Stimulated activated CD4-positive, alpha-beta T cell treated with anti-CD3 and anti-CD28 coated beads, Interleukin-4, amount 100 ng/mL, for 1 hour (primary cell): ENCODE measurements at places on chromosomes 7 and 10.

GRCh38 chr7:2273866-2274265, 31.8 kb downstream of the NUDT1 start:
- no peak for DNase-seq

GRCh38 chr7:157873664-157874063, 536.9 kb downstream of the DNAJB6 start:
- no peak for DNase-seq

GRCh38 chr7:129677796-129678195, 66.3 kb downstream of the NRF1 start:
- DNase-seq: no peak

DNA sequence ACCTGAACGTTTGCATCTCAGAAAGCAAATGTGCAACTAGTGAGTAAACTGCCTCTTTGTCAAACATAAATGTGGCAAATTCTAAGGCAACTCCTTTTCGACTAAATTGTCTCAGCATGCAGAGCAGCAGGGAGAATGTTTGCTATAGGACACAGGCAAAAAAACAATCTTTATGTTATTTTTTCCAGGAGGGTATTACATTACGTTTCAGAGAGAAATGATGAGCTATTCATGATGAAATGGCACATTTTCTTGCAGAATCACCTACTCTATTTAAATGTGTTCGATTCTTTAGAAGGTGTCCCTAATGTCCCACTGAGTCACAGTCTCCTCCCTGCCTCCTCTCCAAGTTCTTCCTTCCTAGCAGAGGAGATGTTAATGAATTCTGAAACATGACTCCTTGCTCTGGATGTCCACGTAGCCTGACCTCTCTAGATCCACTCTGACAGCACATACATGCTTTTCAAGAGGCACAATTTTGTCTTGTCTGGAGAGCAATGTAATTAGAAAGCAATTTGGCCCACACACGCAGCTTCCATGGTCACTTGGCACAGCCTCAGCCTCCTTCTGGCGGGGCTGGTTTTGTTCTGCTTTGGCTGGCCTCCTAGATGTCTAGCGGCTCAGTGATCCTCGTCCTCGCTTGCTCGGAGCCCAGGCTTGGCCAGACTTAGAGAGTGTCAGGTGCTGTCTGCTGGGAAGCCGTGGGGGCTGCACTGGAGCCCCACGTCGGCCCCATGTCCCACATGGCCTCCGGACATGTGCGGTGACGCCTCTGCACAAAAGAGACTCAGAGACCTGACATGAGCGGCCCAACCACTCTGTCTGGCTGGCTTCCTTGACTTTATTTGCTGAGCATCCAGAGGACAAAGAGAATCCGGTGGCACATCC, 125.7 kb upstream of the ZNF438 start:
- no peak for DNase-seq

GRCh38 chr10:14736600-14737081, 38.1 kb downstream of the FAM107B start:
- DNase-seq: no peak

GRCh38 chr7:94303695-94304094, 91.0 kb upstream of the COL1A2 start:
- no peak for DNase-seq

DNA sequence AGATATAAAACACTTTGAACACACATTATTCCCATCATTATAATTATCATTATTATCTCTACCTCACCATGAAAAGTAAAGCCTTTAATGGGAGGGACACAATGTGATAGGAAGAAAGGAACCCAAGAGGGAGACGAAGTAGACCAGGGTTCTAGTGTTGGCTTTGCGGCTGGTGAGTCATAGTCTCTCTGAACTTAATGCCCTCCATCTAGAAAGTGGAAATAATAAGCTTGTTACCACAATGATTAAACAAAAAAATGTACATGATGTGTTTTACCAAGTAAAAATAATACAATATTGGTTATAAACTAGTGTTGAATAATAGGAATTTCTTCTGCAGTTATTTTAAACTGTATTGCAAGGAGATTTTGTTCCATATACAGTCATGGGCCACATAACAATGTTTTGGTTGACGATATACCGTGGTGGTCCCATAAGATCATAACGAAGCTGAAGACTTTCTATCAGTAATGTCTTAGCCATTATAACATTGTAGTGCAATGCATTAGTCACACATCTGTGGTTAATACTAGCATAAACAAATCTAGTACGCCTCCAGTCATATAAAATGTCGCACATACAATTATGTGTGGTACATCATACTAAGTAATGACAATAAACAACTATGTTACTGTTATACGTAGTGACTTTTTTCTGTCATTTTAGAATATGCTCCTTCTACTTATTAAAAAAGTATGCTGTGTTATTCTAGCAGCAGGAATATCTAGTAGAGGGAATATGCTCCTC, 450.6 kb upstream of the SORCS1 start:
- no peak for DNase-seq

GRCh38 chr10:107966826-107967225, 802.3 kb upstream of the SORCS1 start:
- DNase-seq: no peak

DNA sequence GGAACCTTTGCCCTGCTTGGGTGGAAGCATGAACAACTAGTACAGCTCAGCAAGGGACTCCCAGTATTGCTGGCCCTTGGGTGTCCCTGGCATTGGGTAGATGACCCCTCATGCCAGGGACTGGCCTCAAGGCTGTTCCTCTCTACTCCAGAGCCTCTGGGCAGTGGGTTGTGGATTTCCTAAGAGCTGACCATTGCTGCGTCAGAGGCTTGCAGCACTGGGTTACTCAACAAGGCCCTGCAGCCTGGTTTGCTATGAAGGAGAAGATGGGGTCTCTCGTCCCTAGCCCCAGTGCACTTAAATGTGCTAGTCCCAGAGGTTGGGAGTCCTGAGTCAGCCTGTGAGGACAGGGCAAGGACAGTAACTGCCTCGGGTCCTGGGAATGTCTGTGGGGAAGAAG, 2.5 kb downstream of the VSIR start:
- no peak for DNase-seq

GRCh38 chr7:127478024-127478355, 85.5 kb upstream of the ZNF800 start:
- no peak for DNase-seq

- no peak for DNase-seq
These were observed 93.2 kb downstream of the CFTR start for GRCh38 chr7:117572856-117573620.

- DNase-seq: no peak
These were observed 66.5 kb downstream of the DGKB start for GRCh38 chr7:14836006-14836405.

DNA sequence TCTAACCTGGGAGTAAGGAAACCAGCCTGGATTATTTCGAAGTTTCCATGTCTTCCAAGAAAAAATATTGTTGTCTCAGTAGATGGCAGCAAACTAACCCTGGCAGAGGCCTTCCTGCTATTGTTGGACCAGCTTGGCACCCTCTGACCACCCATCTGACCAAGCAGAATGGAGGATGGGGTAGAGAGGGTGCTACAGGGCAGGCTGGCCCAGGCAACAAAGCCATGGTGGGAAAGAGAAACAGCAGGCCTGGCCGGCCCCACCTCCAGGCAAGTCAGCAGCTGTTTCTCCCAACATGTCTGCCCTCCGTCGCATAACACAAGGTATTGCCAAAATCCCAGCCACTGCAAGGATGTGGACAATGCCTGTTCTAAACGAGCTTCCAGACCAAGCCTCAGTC, 95.0 kb downstream of the FAM53B start:
- DNase-seq: no peak

GRCh38 chr10:77715088-77715487, 77.5 kb upstream of the KCNMA1 start:
- DNase-seq: no peak

- no peak for DNase-seq
These were observed 62.9 kb downstream of the SLC29A4 start for GRCh38 chr7:5345671-5346070.

GRCh38 chr7:80830584-80831285, 88.1 kb downstream of the SEMA3C start:
- DNase-seq: no peak

GRCh38 chr7:43431020-43431595, 151.8 kb upstream of the STK17A start:
- no peak for DNase-seq

DNA sequence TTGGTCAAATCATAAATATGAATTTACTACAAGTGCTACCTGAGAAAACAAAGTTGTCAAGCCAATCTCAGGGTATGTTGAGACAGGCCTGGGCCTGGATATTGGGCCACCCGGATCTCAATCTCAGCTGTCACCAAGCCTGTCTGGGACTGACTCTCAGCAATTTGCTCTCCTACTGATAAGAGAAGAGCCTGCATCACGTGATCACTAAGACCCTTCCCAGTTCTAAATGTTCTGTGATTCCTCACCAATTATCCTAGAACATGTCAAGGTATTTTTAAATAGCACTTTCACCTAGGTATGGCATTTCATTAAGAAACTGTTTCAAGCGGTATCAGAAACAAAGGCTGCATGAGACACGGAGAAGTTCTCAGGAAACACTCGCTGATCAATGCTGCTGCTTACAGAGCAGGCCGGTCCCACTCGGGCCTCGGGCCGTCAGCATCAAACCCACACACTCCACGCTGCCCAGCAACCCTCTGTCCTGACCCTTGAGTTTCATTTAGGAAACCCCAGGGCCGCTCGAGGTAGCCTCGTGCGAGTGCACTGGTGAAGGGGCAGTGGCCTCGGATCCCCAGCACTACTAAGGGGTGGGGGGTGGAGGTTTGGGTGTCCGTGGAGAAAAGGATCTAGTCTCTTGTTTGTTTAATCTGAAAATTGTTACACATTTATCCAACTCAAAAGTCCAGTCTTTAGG, 4.1 kb downstream of the KLF6 start:
- no peak for DNase-seq

DNA sequence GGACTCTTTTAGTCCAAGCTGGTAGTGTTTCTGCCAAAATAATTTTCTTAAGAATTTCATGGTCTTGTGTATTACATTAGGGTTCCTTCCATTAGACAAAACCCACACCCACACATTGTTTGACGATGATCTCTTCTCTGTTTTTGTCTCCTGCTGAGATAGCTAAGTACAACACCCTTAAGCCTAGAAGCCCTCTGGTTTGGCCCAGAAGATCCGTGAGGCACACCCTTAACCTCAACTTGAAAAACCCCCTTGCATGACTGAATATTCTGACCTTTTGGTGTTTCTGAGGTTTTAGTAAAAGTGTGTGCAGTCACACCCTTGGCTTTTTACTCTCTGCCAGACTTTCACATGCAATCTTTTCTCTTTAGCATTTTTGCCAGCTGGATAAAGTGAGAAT, 29.3 kb upstream of the ERCC6 start:
- DNase-seq: no peak

DNA sequence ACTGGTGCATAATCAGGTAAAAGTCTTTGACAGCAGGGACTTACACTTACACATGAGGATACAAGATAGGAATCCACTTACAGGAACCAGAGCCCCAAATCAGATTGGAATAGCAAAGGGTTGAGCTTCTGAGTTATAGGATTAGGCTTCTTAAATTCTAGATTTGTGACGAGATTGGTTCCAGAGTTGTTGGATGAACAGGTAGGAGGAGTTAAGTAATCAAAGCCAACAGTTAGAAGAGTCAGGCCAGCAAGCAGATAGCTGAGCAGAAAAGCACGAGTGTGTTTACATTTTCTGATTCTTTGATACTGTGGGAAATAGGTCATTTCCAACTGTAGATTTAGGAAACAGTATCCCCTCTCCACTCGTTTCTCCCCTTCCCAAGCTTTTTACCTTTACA, 167.0 kb downstream of the MDFIC start:
- DNase-seq: no peak

- DNase-seq: no peak
These were observed 3.7 kb downstream of the PLPP4 start for GRCh38 chr10:120460776-120461175.

- no peak for DNase-seq
These were observed 1.7 kb downstream of the DPY19L1 start for GRCh38 chr7:35035511-35035961.

DNA sequence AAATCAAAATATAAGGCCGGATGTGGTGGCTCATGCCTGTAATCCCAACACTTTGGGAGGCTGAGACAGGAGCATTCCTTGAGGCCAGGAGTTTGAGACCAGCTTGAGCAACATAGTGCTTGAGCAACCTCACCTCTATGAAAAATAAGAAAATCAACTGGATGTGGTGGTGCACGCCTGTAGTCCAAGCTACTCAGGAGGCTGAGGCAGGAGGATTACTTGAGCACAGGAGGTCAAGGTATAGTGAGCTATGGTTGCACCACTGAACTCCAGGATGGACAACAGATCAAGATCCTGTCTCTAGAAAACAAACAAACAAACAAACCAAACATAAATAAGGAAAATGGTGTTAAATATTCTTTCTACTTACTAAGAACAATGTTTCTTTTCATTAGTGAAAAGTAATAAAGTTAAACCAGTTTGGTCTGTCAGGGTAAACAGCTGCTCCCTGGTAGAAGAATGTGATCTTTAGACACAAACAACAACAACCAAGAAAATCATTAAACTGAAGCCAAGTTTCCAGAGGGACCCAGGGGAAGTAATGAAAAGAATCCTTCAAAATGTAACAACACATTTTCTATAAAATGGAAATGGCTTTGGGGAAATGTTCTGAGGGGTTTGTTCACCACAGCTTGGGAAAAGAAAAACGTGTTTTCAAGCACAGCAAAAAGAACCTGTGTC, 17.5 kb upstream of the BAG3 start:
- DNase-seq: no peak

- DNase-seq: no peak
These were observed 52.0 kb upstream of the NPTX2 start for GRCh38 chr7:98565103-98565502.

DNA sequence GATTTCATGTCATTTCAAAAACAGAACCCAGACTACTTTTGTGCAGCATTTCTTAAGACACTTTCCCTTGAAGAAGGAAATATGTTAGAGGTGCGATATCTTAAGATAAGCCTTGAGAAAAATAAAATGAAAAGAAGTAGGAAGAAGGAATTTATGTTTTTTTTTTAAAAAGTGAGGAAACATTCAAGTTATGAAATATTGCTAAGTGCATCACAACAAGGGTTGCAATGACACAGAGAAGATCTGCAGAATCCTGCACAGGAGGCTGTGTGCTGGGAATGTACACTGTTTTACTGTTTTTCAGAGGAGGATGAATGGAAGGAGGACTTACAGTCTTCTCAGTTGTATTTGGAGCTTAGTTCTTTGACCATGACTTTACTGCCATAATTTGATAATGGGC, 79.8 kb upstream of the NME8 start:
- DNase-seq: no peak

GRCh38 chr10:126734015-126734414, 63.5 kb upstream of the C10orf90 start:
- DNase-seq: no peak

DNA sequence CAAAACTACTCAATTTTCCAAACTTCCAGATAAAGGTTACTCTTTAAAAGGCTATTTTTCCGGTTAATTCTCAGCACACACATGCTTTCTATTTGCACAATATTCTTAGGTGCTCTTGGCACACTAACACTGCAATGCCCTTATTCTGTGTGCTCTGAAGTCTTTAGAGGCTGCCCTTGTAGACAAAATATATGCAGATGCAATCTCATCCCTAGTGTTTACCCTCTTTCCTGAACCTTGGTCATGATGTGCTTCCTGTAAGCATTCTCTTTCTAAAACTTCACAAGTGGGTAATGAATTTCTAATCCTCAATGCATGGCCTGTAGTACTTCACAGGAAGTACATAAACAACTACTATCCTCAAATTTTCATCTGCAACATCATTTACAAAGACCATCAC, 41.1 kb upstream of the TUBB8 start:
- no peak for DNase-seq
